ENCODE measurements at places on chromosomes 6 and 20.

DNA sequence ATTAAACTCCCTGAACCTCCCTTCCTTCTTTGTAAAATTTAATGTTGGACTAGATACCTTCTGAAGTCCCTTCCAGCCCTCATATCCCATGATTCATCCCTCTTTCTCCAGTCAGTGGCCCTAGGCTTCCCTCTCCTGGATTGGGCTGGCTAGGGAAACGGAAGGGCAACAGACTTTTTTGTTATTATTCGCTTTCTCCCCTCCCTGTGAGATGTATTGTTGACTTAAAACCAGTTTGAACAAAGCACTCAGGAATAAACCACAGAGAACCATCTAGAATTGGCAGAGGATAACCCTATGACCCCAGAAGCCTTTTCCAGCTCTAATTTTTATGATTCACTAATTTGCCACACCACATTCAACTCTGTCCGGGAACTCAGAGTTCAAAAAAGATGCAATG is 239.7 kb upstream of the SUPT3H start:
- DNase-seq, result no peak

DNA sequence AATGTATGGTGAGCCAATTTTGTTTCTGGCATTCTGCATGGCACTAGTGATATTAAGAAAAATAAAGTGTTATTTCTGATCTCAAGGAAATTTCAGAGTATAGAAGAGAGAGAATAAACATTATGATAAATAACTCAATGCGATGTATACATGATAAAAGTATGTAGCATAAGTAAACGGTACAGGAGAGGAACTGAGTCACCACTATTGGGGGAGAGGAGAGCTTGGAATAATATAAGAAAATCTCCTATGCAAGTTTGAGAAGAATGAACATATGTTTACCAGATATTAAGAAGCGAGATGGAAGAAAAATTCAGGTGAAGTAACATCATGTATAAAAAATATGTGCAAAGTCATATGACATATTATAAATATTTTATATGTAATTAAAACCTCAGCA is 1230.3 kb upstream of the CITED2 start:
- no peak for DNase-seq

GRCh38 chr20:61934716-61935530 is 130.8 kb downstream of the TAF4 start:
- DNase-seq, result no peak

DNA sequence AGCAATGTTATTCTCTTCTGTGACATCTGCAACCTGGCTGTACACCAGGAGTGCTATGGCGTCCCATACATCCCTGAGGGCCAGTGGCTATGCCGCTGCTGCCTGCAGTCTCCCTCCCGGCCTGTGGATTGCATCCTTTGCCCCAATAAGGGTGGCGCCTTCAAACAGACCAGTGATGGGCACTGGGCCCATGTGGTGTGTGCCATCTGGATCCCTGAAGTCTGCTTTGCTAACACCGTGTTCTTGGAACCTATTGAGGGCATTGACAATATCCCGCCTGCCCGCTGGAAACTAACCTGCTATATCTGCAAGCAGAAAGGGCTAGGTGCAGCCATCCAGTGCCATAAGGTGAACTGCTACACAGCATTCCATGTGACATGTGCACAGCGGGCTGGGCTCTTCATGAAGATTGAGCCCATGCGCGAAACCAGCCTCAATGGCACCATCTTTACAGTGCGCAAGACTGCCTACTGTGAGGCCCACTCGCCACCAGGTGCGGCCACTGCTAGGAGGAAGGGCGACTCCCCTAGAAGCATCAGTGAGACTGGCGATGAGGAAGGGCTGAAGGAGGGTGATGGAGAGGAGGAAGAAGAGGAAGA is 4.6 kb downstream of the BRPF3 start:
- DNase-seq, result no peak

DNA sequence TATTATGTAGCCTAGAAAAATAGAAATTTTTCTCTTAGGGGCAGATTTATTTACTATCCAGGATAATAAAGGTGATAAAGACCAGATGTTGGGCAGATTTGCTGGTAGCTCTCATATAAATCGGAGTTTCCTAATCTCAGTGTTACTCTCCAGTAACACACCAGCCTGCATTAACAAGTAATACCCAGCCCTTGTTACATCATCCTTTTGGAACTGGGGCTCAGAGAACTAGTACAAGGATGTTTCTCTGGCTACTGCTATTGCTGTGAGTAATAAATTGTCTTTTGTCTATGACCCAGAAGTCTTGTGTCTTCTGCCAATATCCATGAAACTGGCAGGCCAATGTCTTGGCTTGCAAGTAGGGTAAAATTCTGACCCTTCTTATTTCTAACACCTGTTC is 16.8 kb downstream of the TPD52L1 start:
- peak; percentile 78 for DNase-seq

DNA sequence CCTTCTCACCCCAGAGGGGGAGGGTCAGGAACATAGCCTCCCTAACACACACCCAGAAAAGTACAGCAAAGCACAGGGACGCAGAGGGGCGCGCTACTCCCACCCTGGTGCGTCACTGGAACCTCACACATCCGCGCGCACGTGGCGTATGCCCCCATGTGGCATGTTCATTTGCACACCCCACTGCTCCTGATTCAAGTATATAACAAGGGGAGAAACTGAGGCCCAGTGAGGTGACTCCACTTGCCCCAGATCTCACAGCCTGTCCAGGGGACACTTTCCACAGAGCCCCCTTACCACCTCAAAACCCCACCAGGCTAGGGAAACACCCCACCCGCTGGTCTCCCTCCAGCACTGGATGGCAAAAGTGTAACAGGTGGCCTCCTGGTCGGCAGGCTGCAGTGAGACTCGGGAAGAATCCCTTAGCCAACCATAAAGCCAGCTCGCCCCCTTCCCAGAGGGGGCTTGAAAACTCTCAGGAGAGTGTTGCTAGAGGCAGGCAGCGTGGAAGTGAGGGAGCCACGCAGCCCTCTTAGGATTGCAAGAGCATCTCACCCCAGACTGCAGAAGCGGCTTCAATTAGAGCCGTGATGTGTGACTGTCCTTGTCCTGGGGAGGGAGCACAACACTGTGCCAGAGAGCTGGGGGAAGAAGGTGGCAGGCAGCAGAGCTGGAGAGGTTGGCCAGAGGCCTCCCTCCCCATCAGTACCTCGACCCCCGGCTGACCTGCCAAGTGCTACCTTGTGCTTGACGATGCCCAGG is at the start of gene GRM4:
TSS of gene GRM4 (minus strand) at position 67 of the 762 bp plus-strand sequence. CDS start 12,591 bp downstream, outside the sequence.
- DNase-seq, result no peak

DNA sequence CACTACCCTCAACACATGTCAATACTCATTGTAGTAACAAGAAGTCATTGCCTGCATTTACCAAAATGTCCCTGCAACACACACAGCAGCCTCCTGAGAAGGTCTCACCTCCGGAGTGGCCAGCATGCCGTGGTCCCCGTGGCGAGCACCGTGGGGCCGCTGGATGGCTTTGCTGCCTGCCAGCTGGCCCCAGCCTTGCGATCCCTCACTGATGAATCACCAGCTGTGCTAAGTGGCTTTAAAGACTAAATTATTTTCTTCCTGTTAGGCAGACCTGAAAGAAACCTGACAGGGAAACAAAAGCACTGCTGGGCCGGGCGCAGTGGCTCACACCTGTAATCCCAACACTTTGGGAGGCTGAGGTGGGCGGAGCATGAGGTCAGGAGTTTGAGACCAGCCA is 306.7 kb downstream of the CDH4 start:
- no peak for DNase-seq

GRCh38 chr20:18987781-18988360 is 174.3 kb downstream of the SCP2D1 start:
- DNase-seq, result no peak
